BJ (cell line): ENCODE measurements at places on chromosomes 1 and 21. TPM values are rescaled to one million over a fixed set of nuclear protein-coding genes. Genes with fewer than 3 reads are reported as not detected.

ALX3 gene
- 4.3 and 5.7 TPM in 2 replicates for polyA plus RNA-seq

LDLRAD1 gene
- not detected in 2 replicates for polyA plus RNA-seq

LENEP gene
- not detected in 2 replicates for polyA plus RNA-seq

- DNase-seq = no peak
These were observed 519 bp upstream of the IQCC start for GRCh38 chr1:32204943-32205361.

DNA sequence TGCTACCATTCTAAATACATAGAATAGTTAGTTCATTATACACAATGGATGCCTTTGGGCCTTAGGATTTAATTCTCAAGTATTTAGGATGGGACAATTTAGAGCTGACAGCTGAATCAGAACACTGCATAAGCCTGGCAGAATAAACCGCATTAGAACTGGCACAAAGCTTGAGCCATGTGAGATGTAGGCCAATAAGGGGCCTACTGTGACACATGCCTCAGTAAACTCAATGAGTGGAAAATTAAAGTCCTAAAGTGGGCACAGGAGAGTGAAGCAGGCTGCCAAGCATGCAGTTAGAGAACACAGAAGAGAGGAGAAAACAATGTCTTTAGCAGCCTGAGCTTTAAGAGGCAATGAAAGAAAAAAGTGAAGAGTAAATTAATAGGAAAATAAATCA is 24.3 kb downstream of the SCYL3 start:
- DNase-seq = no peak

DNA sequence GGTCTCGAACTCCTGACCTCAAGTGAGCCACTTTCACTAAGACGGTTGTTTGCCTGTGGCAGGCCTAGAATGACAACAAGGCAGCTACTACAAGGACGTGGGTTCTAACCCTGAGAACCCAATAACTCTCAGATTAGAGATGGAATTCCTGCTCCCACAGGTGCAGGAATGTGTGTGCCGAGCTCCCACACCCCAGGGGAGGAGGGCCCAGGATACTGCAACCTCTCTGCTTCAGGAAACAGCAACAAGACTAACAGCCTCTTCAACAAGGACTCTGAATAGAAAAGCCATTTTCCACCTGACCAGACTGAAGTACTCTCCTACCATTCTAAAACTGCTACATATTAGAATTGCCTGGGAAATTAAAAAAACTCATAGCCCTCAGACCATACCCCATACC is 4.9 kb downstream of the LSM10 start:
- no peak for DNase-seq

GRCh38 chr21:43825936-43826622 is 36.7 kb downstream of the RRP1 start:
- DNase-seq = no peak

DNA sequence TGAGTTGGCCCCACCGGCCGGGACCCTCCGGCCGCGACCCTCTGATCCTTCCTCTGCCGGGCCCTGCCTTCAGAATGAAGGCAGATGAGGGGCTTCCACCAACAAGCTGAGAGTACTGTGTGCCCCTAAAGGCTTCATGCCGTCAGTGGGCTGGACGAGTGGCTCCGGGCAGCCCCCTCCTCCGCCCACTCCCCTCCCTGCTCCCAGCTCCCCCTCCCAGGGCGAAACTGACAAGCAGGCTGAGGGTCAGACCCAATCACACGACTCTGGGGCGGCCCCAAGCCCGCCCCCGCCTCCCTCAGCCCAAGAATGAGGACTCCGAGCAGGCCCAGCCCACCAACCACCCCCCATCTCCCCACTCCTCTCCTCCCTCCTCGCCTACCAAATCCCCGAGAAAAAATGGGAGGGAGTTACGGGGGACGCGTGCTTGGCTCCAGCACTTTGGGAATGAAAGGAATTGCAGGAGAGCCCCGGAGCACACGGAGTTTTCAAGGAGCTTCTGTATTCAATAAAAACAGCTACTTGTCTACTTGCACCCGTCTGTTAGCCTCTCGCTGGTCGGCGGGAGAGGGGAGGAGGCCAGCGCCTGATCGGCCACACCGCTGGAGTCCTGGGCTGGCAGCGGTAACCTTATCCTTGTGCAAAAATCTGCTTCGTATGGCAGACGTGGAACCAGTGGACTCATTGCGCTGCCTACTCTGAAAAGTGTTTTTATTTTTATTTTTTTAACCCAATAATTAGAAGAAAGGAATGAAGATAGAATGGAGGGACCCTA is at the start of gene COL11A1:
Gene COL11A1 (minus strand): TSS at position 147 of the 775 bp plus-strand sequence. CDS start 344 bp downstream, outside the sequence.
- DNase-seq = no peak

DNA sequence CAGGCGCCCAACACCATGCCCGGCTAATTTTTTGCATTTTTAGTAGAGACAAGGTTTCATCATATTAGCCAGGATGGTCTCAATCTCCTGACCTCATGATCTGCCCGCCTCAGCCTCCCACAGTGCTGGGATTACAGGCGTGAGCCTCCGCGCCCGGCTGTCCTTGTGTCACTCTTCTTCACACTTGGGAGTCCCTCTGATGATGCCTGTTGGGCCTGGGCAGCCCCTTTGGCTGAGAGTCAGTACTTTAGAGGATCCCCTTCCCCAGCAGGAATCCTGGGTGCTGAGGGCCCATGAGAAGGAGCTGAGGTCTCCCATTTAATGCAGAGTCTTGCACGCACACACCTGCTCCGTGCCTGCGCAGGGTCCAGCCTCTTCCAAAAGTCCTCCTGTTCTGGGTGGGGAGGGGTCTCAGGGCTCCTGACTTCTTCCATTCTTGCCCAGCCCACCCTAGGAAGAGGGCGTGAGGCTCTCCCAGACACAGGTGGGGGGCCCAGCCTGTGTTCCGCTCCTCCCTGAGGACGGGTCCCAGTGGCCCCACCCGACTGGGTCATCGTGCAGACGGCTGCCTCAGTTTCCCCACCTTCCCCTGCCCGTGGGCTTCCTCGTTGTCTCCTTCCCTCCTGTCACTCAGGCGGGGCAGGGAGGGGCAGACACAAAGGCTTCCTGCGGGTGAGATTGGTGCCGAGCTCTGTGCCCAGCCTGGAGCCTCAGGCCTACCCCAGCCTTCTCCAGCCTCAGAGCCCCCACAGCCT is 3.9 kb downstream of the TTLL10 start:
- DNase-seq = no peak

DNA sequence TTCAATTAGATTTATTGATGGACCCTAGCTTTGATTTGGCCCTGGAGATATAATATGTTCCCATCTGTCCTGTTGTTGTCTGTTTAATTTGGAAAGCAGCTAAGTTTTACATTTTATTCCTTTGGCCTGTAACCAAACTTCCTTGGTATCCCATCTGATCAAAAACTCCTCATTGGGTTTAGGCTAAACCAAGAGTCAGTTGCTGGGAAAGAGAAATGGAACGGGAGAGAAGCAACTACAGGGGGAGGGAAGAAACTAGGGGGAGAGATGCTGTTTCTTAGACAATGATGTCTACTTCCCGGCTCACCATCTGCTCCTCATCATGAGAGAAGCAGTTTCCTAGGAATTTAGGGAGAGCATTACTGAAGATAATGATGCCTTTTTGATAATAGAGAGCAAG is 141.8 kb downstream of the SYT2 start:
- DNase-seq = no peak
